Stimulated activated naive CD4-positive, alpha-beta T cell (primary cell): ENCODE measurements at places on chromosomes 6 and 20.

DNA sequence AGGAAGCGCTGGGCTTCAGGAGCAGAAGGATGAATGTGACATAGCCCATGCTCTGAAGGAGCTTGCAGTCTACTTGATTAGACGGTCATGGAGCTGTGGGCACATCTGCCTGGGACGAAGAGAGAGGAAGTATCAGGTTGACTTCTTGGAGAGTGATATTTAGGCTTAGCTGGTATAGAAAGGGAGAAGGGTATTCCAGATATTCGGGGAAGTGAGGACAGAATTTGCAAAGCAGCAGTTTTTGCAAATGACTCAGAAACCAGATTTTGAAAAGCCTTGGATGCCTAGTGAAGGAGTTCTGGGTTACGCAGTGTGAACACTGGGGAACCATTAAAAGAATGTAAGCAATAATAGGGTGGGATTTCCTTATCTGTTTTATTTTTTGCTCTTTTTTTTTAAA lies 60.7 kb downstream of the EYA4 start:
- DNase-seq: no peak

DNA sequence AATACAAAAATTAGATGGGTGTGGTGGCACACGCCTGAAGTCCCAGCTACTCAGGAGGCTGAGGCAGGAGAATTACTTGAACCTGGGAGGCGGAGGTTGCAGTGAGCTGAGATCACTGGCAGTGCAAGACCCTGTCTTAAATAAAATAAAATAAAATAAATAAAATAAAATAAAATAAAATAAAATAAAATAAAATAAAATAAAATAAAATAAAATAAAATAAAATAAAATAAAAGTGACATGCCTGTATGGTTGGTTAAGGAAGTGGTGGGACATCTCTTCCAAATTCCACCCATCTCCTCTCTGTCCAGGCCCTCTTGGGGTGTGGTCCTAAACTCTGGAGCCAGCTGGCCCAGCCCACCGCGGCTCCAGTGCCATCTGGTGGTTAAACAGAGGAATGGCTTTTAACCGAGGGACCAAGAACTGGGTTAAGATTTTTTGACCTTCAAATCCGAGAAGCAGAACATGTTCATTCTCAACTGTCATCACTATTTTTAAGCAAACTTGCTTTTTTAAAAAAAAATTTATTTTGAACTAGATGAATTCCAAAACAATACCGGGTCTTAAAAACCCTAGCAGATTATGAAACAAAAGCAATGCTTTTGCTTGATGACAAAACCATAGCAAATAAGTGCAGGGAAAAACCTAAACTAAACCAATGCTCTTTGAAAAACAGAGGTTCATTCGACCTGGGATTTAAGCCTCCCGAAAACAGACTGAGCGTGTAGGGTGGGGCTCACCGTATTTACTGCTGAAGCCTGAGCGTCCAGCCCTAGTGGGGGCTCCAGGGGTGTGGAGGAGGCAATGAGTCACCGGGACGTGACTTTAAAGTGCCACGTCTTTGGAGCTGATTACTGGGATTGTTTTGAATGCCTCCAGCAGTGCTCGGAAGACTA lies 68.8 kb downstream of the CDC5L start:
- peak; percentile 11 for DNase-seq

DNA sequence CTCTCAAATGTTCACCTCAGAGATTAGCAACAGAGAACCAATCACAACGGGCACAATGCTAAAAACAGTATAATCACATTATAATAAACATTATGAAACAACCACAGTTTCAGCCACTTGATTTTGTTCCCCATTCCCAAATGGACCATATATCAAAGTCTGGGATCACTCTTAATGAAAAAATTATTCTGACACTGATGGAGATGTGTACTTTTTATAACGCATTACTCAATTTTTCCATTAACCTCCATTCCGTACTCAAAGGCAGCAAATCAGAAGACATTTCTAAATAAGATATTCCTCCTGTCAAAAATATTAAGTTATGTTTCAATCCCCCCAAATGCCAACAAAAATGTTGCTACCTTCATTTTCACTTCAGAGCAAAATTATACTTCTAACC lies 2.8 kb downstream of the CPNE1 start:
- no peak for DNase-seq

DNA sequence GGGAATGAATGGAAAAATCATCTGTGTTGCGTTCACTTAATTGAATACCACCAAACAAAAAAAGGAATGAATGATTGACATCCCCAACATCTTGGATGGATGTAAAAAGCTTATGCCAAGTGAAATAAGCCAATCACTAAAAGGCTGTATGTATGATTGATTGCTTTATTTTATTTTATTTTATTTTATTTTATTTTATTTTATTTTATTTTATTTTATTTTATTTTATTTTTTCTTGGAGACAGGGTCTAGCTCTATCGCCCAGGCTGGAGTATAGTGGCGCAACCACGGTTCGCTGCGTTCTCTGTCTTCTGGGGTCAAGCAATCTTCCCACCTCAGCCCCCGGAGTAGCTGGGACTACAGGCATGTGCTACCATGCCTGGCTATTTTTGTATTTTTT lies 263.3 kb downstream of the CDKAL1 start:
- no peak for DNase-seq

GRCh38 chr6:125444006-125444923 lies 142.5 kb upstream of the HDDC2 start:
- DNase-seq: no peak

GRCh38 chr20:2508631-2509467 lies at the start of gene ZNF343:
Gene ZNF343 (minus strand): TSS chr20:2508915. CDS start chr20:2493895, 15,020 bp downstream.
- DNase-seq: peak; percentile 77
